Hematopoietic multipotent progenitor cell treated with erythropoietin and hydrocortisone succinate and interleukin-3 and kit ligand, for 17 days (in vitro differentiated cells): ENCODE measurements at places on chromosomes 1 and 21.

DNA sequence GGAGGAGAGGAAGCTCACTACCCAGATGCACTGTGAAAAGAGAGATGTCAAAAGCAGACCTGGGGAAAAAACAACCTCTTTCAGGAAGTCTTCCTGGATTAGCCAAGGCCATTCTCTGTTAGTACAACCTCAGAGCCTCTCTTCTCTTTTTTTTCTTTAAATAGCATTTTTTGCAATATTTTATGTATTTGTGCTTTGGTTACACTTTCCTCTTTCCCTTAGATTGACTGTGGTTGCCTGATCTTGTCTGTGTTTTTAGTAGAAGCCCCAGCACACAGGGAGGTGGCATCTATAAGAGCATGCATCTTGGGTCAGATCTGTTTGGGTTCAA is 18.8 kb downstream of the SLC26A9 start:
- no peak for DNase-seq

DNA sequence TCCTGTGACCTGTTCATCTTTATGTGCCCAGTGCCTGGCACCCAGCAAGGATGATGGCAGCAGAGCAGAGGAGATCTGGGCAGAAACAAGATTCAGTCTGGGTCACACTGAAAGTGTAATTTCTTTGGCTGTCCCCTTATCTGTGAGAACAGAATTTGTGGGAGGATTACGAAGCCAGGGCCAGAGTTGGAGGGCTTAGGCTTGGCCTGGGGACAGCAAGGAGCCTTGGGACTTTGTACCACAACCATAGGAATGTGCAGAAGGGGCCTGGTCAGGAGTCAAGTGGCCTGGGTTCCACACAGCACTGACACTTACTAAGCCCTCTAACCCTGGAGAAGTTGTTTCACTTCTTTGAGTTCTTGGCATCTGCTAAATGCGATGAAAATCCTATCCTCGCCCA is 12.8 kb downstream of the PMVK start:
- DNase-seq, result no peak

DNA sequence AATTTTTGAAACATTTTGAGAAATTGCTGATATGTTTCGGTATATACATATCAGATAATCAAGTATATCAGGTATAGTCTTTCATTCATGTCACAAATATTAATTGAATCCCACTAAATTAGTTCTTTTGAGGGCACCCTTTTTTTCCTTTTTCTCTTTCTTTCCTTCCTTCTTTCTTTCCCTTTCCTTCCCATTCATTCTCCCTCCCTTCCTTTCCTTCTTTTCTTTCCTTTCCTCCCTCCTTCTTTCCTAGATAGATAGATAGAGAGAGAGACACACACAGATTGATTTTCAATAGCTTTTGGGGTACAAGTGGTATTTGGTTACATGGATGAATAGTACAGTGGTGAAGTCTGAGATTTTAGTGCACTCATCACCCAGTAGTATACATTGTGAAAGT is 5.7 kb downstream of the NSL1 start:
- DNase-seq, result no peak

DNA sequence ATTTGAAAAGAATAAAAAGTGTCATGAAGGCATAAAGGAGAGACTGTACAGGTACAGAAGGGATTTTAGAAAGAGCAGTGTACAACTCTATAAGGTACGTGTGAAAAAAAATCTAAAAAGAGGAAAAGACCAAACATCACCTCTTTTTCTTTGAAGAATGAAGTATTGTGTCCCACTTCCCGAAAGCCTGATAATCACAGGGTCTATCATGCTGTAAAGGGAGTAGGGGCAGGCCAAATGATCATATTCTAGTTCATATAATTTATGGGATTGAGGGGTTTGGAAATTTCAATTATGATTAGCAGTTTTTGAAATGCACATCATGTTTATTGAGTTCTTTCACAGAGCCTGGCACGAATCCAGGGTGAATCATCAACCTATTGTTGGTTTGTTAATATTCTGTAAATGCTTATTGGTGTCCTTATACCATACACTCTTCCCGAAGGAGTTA is 910 bp upstream of the RERE start:
- DNase-seq, result peak; percentile 39

- DNase-seq, result peak; percentile 46
Measured at GRCh38 chr1:26300578-26301275, 5.7 kb downstream of the UBXN11 start.

DNA sequence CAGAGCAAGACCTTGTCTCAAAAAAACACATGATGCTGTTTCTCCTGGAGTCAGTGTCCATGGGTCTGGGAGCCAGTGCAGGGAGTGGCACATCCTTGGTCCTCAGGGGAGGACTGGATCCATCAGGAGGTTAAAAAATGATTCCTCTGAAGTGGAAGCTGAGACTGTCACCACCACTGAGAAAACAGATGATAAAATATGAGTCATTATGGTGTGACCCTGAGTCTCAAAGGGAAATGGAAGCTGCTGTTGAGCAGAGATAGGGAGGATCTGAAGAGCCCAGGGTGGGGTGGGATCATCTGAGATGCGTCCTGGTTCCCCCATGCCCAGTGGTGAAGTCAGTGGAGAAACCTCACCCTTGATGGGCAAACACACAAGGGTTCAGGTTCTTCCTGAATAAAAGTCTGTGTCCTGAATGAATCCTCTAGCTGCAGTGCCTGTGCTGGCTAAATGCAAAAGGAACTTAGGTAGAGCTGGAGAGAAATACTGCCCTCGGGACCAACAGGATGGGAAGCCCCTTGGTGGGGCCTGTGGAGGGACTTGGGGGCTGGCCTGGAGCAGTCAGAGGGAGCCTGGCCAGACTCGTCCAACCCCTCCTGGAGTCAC is 61.6 kb upstream of the TENT5B start:
- DNase-seq, result peak; percentile 70
